ENCODE measurements at places on chromosomes 11 and 22. TPM values are rescaled to one million over a fixed set of nuclear protein-coding genes. Genes with fewer than 3 reads are reported as not detected.

The CRYBB2 gene
- not detected for total RNA-seq

The MUC6 gene
- total RNA-seq, result not detected

The PIH1D2 gene
- 5.5 TPM for total RNA-seq

The KCNJ5 gene
- total RNA-seq, result 0.13 TPM

The FAM111B gene
- total RNA-seq, result 3.8 TPM

The MRGPRX4 gene
- total RNA-seq, result not detected

The FOLR1 gene
- not detected for total RNA-seq

The JAML gene
- not detected for total RNA-seq

The OR8G1 gene
- 0.43 TPM for total RNA-seq

Data from articular chondrocyte of knee joint (primary cell).